CD4-positive, alpha-beta T cell treated with Interferon gamma for 1 hour (primary cell): ENCODE measurements at places on chromosomes 16 and 17.

DNA sequence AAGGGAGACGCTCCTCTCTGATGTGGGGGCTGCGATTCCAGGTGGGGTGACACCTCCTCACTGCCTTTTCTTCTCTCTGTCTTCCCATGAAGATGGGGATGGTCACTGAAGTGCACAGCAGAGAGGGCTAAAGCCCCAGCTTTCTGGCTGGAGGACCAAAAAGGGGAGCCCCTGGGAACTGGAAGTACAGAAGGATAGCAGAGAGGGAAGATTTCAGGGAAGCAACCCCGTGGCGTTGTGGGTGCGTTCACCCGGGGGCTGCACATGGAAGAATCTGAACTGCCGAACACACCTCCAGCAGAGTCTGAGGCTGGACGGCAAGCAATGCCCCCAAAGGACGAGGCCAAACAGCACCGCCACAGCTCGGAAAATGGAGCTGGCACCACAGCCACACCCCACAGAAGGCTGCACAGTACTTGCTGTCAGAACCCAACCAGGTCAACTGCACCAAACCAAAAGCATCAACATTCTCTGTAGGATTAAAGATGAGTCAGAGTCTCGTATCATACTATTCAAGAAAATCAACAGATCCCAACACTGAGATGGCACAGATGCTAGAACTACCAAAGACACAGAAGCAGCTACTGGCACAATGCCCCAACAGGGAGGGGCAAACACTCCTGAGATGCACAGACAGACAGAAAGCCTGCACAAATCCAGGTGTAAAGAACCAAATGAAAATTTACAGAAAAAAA is 49.9 kb downstream of the MAP1LC3B start:
- no peak for DNase-seq

- peak; percentile 89 for DNase-seq
Observed at GRCh38 chr16:28309811-28310311, 17.5 kb downstream of the SBK1 start.

- no peak for DNase-seq
Observed at GRCh38 chr16:87201052-87201451, 116.1 kb downstream of the C16orf95 start.

DNA sequence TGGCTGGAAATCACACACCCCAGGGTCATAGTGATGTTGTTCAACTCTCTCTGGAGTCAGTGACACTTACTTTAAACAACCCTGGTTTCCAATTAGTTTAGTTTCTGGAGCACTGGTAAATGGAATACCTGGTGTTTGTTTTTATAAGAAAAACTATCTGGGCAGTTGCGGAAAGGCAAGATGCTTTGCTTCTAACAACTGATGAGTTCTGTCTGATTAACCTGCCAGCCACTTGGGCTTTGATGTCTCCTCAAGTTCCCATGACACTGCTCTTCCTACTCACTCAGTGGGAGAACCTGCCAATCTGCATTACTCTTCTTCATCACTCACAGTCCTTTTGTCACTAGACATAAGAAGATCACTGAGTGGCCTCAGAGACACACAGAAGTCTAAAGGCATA is 78.7 kb upstream of the MTMR4 start:
- DNase-seq: no peak

DNA sequence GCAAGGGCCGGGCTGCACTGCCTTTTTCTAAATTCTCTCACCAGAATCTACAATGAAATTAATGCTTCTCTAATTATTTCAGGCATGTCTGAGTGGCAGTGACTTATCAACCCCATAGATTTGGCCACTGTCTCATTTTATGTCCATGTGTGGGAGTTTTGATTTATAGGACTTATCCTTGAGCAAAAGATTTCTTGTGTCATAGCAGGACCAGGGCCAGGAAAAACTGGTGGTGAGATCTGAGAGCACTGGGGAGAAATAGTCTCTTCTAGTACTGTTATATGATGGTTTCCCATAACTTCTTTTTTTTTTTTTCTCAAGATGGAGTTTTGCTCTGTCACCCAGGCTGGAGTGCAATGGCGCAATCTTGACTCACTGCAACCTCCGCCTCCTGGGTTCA is 1.5 kb upstream of the KRT23 start:
- DNase-seq: no peak

GRCh38 chr17:27878776-27879562 is 14.2 kb downstream of the LYRM9 start:
- DNase-seq: no peak

- DNase-seq: peak; percentile 61
Observed at GRCh38 chr16:87855852-87856715, 13.2 kb downstream of the SLC7A5 start.

DNA sequence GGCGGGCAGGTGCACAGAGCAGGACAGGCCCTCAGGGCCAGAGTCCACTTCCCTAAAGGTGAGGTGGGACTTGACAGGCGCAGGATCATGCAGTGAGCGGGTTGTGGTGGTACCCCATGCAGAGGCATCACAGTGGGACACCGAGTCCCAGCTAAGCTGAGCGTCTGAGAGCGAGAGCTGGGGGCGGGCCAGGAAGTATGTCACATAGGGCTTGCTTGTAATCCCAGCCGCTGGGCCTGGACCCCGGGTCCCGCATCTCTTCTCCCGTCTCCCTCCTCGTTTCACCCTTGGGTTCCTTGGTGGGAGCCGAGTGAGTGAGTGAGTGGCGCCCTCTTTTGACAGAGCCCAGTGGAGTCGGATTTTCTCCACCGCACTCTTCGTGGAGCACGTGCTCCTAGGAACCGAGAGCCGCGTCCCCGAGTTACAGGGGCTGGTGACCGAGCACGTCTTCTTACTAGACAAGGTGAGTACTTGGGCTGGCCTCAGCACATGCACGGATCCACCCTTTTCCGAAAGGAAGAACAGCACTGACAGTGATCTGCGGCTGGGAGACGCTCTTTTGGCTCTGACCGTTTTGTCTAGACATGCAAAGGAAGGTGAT is 50.8 kb upstream of the ENDOV start:
- no peak for DNase-seq

- DNase-seq: no peak
Observed at GRCh38 chr17:31513731-31514427, 122.4 kb downstream of the RAB11FIP4 start.

GRCh38 chr17:35708951-35709350 is 22.5 kb upstream of the RASL10B start:
- no peak for DNase-seq

DNA sequence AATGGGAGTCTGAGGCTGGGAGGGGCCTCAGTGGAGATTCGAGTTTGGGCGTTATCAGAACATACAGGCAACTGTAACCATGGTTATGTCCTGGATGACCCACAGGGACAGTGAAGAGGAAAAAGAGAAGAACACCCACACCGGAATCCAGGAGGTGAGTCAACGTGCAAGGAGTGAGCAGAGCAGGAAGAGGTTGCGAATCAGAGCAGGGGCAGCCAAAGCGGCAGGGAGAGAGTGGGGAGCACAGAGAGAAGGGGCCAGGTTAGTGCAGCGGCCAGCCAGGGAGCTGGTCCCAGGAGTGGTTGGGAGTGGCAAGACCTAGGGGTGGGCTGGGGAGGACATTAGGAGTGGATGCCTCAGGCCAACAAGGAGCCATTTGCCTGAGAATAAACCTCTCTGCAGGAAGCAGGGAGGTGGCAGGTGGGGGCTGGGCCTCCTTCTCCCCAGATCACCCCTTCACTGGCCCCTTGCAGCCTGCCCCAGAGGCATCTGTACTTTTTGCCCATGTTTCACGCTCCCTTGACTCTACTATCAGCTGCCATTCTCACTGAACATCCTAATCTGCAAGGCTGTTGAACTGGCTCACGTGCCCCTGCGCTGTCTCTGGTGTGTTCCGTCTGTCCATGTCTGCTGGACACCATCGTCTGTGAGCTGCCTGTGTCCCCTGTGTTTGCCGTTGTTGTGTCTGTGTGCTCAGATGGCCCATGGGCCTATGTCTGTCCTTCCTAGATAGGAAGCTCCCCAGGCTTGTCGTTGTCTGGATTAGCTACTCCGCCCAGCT is 5.1 kb downstream of the KRT13 start:
- peak; percentile 8 for DNase-seq

- DNase-seq: no peak
Observed at GRCh38 chr17:29107933-29108822, 65.2 kb downstream of the PIPOX start.

DNA sequence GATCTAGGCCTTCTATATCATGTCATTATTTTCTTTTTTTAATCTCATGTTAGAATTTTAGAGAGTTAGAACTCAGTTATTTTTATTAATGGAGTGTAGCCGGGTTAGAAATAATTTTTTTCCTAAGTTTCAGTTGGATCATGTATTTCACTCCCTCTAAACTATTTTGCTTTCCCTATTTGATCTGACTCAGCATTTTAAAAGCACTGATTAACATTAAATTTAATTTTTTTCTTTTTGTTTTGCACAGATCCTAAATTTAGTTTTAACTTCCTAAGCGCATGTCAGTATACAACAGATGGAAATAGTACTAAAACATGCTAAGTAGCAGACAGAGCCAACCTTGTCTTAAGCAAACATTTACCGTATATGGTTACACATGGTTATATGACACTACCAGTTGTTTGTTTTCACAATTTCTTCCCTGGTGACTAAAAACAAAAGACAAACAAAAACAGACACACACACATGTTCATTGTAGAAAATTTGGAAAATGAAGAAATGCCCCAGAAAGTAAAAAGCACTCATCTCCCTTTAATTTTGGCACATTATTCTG is 33.6 kb upstream of the RAB11FIP4 start:
- no peak for DNase-seq

GRCh38 chr17:2058586-2059546 is 4.0 kb downstream of the HIC1 start:
- peak; percentile 64 for DNase-seq

DNA sequence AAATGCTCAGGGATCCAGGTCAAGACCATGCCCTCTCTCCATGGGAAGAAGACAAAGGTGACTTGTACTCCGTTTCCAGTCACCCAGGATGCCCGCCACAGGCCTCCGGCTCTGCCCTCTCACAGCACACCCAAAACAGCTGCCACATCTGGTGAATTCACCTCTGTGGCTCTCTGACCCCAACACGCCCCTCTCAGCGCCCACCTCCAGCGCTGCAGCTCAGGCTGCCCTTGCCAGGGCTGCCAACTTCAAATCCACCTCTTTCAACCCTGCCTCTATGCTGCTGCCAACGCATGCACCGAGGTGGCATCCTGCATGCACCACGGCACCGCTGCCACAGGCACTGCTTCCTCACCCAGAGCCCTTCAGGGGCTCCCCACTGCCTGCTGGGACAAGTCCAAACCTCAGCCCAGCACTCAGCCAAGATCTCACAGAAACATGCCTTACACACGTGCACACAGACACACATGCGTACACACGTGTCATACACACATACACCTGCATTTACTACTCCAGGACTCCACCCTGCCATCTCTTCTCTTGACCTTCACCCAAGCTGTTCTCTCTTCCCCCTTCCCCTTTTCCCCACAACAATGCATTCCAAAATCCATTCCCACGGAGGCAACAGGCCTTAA is 7.5 kb downstream of the HID1 start:
- no peak for DNase-seq

DNA sequence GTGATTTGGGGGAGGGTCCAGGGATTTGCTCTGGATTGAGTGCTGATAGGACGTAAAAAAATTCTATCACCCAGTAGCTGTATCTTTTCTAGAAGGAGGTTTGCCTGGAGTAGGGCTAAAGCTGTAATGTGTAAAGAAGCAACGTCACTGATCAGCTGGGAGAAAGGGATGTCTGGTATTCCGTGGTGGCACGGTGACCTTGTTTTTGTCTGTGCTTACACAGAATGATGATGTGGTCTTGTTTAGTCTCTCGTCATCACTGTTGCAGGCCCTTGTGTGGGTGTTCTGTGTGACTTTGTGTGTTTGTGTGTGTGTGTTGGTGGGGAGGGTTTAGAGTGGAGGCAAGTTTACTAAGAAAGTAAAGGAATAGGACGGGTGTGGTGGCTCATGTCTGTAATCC is 22.5 kb upstream of the ARHGAP17 start:
- DNase-seq: no peak

GRCh38 chr16:1137604-1138003 is 15.3 kb upstream of the CACNA1H start:
- DNase-seq: no peak

DNA sequence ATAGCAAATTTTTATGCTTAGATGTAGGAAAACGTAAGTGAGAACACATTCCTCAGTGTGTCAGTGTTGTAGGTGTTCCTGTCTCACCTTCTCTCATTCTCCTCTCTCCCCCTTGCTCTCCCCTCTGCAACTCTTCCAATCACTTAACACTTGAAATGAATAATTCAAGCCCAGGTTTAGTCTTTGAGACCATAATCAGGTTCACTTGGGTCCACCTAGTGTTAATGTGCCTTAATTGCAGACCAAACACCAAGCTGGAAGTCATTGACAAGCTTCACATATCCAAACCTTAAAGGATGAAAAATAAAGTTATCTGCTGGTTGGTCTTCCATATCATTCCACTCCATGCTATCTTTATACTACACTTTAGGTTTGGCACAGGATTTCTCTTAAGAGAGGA is 37.0 kb downstream of the STXBP4 start:
- no peak for DNase-seq
